ENCODE measurements at places on chromosomes 12 and 14.

GRCh38 chr12:106997916-106998315, 11.0 kb upstream of the MTERF2 start:
- DNase-seq = no peak

DNA sequence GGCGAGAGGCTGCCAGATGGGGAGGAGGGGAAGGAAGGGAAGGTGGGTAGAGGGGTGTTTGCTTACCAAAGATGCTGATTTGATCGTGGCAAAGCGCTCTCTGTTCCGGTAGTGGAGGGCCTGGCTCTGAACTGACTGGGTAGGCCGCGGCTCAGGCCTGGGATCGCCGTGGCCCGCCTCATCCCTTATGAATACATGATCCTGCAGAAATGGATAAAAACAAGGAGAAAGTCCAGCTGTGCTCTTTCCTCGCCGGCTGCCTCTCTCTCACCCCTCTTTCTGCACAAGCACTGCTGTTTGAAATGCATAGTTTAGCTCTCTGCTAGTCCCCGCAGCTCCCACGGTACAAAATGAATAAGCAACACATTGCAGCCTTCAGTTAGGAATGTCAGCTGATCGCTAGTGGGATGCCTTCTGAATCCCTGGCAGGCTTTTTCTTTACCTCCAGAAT, 53.8 kb downstream of the PEBP1 start:
- no peak for DNase-seq

DNA sequence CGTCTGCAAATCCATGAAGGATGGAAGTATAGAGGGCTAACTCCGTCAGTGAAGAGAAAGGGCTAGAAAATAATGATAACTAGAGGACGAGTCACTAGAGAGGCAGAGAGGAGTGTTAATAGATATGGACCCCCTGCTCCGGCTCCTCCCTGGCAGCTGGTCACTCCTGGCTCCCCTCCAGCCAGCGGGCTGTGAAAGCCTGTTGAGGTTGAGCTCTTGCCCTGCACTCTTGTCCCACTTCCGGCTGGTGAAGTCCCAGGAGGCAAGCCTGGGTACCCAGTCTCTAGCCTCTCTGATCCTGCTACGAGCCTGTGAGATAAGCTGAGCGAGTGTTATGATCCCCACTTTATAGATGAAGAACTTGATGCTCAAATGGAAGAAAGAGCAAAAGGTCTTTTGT, 90.3 kb downstream of the RFX4 start:
- no peak for DNase-seq

DNA sequence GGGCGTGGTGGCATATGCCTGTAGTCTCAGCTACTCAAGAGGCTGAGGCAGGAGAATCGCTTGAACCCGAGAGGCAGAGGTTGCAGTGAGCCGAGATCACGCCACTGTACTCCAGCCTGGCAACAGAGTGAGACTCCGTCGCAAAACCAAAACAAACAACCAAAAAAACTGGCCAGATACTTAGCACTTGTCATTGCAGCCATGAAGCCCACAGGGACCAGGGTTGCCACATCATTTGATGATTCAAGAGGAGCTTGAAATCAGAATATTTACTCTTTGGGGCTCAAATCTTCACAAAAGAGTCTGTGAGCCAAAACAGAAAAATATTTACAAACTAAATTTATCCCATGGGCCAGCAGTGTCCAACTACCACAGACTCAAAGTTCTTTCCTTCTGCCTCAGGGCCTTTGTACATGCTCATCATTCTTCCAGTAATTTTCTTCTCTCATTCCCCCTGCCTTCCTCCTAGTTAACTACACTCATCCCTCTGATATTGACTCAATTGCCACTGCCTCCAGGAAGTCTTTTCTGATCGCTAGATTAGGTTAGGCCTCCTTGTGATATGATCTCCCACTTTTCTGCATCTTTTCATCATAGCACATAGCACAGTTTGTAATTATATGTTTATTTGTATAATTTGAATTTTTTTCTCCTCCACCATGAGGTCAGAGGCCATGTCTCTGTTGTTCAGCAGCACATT, 130.8 kb upstream of the PLEKHG7 start:
- no peak for DNase-seq

- DNase-seq = no peak
Measured at GRCh38 chr12:87809916-87810315, 219.3 kb downstream of the C12orf50 start.

DNA sequence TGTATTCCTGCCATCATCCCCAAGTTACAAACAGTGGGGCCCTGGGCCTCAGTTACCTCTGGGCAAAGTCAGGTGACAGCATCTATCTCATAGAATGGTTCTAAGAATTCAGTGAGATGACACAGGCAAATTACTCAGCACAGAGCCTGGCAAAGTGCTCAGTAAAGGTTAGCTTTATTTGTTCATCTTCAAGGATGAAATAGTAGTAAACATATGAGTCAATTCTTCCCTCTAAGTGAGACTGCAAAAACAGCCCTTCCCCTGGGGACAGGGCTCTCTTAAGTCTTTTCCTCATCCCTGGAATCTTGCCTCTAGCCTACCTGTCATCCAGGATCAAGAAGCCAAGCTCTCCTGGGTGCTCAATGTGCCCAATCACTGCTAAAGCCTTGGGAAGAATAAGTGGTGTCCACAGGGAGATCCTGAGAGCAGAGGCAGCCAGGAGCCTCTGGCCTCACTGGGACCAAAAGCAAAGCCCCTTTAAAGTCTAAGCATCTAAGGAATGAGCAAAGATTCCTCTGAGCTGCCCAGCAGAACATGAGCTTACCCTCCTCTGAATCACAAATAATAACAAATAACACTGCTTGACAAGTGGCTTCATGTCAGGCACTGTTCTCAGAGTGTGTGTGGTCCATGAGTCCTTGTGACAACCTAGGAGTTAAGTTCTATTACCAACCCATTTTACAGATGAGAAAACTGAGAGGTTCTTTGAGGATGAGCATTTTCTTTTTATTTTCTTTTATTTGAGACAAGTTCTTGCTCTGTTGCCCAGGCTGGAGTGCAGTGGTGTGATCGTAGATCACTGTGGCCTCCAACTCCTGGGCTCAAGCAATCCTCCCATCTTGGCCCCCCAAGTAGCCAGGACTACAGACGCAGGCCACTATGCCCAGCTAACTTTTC, 12.1 kb downstream of the NUAK1 start:
- no peak for DNase-seq

DNA sequence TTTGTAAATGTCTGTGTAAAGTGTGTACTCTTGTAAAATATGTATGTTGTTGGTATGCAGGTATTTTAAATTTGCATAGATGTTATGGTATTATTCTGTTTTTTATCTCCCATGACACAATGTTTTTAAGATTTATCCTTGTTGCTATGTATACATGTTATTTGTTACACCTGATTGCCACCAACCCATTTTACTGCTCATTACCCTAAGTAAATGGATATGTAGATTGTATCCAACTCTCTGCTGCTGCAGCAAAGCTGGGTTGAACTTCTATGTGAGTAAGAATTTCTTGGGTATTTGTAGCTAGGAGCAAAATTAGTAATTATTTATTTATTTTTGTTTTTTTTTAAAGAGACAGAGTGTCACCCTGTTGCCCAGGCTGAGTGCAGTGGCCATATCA, 6.2 kb downstream of the APAF1 start:
- no peak for DNase-seq

Data from activated naive CD4-positive, alpha-beta T cell treated with Interleukin-2 at 50 U/mL for 16 hours (primary cell).